NCI-H774 (cell line): ENCODE measurements at places on chromosomes 16 and 17.

GRCh38 chr17:74779948-74780400, 3.8 kb upstream of the NAT9 start:
- DNase-seq, result no peak

- DNase-seq, result peak; percentile 23
These were observed 1406.0 kb upstream of the CDH8 start for GRCh38 chr16:63442246-63442645.

DNA sequence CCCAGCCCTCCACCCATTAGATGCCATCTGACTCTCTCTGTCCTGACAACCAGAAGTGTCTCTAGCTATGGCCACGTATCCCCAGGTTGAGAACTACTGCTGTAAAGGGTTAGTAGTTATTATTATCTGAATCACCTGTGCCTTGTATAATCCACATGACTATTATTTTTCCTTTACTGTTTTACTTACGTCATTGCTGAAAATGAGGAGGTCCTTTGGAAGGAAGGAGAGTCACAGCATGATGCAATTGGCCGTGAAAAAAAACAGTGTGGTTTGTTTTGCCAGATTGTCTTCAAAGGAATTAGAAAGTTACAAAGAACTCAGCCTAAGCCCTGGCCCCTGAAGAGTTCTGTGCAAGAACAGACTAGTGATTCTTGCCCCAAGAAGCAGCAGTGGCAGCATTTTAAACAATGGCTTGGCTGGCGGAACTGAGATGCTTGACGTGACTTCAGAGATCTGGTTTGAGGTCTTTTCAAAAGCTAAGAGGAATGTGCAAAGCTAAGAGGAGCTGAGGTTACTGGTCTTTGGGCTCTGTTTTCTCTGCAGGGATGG, 413.3 kb upstream of the EEF2KMT start:
- no peak for DNase-seq

DNA sequence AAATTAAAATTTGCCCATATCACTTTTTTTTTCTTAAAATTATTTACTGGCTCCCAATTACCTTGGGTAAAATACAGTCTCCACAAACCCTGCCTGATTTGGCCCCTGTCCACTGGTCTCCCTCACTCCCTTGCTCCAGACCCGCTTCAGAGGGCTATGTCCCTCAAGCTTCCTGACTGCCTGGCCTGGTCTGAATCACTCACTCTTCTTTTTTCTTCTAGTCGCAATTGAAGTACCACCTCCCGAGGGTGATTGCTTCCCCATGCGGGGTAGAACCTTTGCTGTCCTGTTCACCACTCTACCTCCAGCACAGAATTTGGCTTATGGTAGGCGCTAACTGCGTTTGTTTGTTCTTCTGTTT, 598 bp upstream of the PGAP3 start:
- no peak for DNase-seq

DNA sequence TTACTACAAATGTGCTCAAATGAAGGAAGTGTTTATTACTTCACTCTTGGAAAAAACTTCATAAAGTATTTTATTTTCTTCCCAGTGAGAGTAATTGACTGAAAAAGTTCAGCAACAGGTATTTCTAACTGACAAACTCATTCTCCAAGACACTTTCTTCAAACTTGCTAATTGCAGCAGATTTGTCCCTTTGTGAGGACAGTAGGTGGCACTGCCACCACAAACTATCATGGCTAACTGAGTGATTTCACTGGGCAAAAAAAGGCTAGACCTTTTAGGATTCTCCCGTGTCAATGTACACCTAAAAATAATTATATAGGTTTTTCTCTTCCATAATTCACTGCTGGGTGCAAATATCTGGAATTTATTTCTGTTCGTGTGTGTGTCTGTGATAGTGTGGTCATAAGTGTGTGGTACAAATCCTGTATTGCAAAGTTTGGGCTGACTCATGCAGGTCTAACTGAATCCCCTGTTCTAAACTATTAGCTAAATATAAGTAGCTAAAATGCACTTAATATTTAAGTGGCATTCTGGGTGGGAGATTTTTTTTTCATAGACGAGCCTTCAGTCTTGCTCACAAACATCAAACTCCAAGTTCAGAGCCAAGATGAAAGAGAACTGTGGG, 3.9 kb downstream of the HS3ST3A1 start:
- DNase-seq, result peak; percentile 7

- peak; percentile 10 for DNase-seq
These were observed 491 bp downstream of the TRAP1 start for GRCh38 chr16:3716831-3717234.

DNA sequence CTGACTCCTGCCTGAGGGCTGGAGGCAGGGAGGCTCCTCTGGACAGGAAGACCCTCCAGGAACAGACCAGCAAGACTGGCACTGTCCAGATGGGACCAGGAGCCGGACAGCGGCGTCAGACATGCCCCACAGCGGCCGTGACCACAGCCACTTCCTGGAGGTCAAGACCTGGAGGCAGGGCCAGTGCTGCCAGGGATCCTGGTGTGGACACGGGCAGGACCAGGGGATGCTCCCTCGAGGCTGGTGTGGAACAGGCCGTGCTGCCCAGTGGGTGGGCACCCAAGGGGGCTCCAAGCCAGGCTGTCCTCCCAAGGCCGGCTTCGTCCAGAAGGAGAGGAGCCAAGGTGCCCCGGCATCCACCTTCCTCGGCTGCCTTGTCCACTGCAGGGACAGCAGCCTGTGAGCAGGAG, 4.5 kb upstream of the CCDC57 start:
- DNase-seq, result no peak

DNA sequence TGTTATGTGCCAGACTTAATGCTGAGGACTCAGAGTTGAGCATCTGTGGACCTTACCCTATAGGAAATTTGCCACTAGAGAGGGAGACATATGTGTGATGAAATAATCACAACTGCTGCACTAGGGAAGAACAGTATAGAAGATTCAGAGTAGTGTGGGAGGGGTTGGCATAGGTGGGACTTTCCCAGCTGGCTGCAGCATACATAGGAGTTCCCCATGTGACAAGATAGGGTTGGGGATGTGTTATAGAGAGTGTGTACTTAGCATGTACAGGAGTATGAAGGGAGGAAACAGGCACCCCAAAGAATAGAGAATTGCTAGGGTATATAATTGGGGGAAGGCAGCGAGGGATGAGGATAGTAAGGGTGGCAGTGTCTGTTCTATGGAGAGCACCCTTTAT, 2.9 kb downstream of the NUP93 start:
- no peak for DNase-seq

GRCh38 chr16:69323415-69323814, 7.0 kb downstream of the PDF start:
- no peak for DNase-seq

DNA sequence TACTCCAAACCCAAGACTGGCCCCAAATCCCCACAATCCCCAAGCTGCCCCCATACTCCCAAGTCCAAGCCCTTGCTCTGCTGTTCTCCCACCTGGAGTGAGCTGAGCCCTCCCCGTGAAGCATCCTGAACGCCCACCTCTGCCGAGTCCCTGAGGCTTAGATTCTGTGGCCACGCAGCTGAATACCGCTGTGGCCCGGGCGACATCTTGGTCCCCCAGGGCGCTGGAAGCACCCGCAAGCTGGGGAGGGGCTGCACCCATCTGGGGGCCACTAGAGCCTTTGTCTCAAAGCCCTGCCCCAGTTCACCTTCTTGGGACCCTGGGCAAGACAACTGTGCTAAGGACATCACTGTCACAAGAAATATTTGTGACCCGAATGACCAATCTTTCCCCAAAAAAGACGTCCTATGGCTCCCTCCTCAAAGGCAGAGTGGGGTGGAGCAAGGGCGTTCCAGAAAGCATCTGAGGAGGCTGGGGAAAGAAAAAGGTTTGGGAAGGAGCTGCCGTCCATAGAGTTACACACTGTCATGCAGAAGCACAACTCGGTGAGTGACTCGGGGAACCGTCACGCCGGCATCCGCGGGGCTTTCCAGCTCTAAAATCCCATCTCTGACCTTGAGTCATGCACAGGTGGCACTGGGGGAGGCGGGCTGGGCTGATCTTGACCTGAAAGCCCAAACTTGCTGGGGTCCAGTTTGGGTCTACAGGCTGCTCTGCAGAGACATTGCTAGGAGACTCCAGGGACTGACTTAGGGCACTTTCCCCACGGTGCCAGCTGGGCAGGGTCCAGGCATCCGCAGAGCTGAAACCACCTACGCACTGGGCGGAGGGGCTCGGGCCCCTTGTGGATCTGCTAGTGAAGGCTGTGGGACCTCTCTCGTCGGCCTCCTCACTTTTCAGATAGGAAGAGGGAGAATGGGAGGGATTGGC, 6.6 kb downstream of the PTX4 start:
- DNase-seq, result no peak

DNA sequence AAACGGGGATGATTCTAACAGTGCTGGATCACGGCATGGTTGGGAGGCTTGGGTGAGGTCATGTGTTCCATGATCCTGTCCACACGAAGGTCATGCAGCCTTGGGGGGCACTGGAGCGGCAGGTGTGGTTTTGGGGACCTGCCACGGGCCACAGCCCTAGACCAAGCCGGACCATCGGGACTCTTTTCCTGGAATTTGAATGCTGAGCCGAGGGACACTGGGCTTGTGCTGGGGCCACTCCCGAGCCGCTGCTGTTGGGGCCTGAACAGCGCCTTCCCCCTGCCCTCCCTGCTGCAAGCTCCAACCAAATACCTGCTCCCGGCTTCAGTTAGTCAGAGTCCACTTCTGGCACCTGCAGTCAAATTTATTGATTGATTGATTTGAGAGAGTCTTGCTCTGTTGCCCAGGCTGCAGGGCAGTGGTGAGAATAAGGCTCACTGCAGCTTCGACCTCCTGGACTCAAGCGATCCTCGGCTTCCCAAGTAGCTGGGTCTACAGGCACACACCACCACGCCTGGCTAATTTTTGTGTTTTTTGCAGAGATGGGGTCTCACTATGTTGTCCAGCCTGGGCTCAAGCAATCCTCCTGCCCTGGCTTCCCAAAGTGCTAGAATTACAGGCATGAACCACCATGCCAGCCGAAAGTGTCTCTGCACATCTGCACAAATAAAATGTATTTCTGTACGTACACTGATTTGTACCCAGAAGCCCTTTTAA, 37.2 kb upstream of the SLC38A10 start:
- DNase-seq, result no peak

DNA sequence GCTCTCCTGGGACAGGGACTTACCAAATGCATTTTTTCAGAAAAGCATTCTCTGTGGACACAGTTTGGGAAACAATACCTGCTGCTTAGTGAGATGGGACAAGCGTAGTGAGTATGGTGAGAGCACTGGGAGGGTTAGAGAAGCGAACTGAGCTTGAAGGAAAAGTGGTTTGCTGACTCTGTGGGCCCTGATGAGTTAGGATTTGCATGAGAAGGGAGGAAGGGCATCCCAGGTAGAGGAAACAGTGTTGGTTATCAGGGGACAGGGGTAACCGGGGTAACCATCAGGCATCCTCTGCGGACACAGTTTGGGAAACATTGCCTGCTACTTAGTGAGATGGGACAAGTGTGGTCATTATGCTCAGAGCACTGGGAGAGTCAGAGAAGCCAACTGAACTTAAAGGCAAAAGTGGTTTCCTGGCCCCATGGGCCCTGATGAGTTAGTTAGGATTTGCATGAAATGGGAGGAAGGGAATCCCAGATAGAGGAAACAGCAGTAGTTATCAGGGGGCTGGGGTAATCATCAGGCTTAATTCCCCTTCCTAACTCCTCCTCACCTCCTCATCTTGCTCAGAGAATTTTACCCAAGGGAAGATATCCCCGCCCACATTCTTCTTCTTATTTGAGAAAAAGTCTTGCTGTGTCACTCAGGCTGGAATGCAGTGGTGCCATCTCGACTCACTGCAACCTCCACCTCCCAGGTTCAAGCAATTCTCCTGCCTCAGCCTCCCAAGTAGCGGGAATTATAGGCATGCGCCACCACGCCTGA, 319.3 kb downstream of the RBFOX1 start:
- DNase-seq, result no peak

- DNase-seq, result peak; percentile 20
These were observed 5.7 kb upstream of the SPNS2 start for GRCh38 chr17:4492721-4493561.

DNA sequence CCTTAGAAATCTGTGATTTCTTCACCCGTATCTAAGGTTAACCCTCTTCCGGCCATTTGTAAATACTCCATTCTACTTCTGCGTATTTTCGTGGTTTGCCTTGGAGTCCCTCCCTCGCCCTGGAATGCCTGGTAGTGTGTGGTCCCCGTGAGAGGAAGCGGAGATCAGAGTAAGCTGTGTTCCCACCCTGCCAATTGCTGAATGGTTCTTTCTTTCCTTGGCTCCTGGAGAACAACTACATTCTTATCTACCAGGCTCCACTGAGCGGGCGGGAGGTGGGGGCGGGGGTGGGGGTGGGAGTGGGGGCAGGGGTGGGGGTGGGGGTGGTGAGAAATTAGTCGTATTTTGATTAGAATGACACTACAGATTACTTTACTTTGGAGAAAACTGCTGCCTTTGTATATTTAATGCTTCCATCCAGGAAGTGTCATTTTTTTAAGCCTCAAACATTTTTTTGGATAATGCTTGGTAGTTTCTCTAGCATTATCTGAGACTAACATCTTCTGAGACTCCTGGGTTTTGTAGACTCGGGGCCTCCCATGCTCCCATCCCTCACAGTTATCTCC, 20.9 kb upstream of the FASN start:
- DNase-seq, result no peak

DNA sequence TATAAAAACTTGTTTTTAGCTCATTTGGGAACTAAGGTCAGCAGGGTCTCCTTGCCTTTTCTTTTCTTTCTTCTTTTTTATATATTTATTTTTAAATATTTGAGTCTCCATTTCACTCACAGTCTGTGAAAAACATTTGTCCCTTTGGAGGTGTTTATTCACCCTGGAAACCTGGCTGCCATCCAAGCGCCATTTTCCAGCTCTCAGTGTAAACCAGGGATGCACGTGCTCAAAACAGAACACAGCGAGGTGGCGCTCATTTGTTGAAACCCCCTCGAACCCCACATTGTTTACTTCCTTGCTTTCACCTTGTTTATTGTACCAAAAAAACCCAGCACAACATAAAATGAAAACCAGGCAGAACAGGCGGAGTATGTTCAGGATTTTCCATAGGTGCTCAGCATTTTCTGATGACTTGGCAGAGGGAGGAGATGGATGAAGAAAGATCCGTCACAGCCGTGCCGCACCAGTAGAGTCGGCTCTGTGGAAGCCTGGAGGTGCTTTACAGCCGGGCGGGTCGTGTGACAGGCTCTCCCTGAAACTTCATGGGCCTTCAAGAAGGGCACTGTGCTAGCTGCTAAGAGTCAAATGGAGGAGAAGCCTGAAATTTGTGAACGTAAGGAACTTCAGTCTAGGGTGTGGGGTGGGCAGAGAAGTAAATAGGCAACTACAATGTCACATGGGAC, 284.4 kb downstream of the FOXL1 start:
- no peak for DNase-seq

DNA sequence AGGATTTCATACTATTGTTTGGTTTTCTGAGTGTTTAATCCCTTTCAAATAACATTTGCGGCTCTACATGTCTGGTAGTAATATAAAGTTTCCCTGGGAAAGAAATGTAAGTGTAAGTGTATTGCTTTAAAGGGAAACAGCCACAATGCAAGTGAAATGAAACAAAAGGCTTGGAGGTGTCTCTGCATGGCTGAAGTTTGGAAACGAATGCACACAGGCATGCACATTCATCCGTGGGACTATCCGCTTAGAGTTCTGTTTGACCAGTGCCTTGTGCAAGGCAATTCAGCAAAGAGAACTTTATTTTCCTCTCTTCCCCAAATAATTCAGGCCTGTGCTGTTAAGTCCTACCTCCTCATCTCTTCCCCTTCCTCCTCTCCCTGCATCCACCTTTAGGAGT, 56.1 kb upstream of the MRTFB start:
- no peak for DNase-seq

- no peak for DNase-seq
These were observed 20.3 kb upstream of the MAPK3 start for GRCh38 chr16:30143347-30143702.
